HT-29 (cell line): ENCODE measurements at places on chromosomes 4 and X. TPM values are rescaled to one million over a fixed set of nuclear protein-coding genes. Genes with fewer than 3 reads are reported as not detected.
A peak's percentile ranks its signal among the peaks of the same experiment; 100 is the strongest.

DNA sequence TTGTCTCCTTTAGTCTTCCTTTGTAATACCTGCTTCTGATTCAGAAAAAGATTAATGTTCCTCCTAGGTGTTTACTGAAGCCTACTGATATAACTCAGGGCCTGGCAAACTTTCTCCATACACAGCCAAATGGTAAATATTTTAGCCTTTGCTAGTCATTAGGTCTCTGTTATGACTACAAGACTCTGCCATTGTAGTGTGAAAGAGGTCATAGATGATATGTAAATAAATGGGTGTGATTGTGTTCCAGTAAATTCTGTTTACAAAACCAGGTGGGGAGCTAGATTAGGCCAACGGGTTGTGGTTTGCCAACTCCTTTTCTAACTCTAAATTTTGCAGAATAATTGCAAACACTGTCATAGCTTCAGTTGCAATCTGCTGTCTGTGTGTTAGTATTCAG, 568.1 kb upstream of the GNPDA2 start:
- no peak for DNase-seq

GRCh38 chr4:55854129-55854528, 681 bp downstream of the EXOC1 start:
- no peak for DNase-seq

- no peak for DNase-seq
Measured at GRCh38 chr4:68630371-68630770, 40.1 kb downstream of the UGT2B15 start.

Gene TMEM129
- 94.2 and 111 TPM in 2 replicates for total RNA-seq

- peak; percentile 68 for DNase-seq
Measured at GRCh38 chr4:2800691-2801596, 8.1 kb downstream of the SH3BP2 start.

- DNase-seq = peak; percentile 81
Measured at GRCh38 chrX:111914398-111915090, 38.6 kb downstream of the TRPC5OS start.

Gene DRD5
- not detected in 2 replicates for total RNA-seq

DNA sequence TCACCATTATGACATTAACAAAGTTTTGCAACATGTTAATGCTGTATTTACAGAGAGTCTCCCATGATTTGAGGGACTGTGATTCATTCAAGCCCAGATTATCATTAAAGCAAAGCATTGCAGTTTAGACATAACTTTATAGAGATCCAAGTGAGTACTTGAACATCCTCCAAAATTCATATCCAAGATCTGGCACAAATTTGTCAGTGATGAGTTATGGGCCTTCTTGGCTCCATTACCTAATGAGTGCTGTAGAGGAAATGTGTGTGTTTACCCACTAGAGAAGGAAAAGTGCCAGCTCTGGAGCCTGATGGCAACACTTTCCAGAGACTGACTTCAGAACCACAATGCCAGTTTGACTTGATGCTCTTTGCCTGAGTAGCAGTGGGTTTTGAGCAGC, 432.3 kb downstream of the GALNTL6 start:
- no peak for DNase-seq

DNA sequence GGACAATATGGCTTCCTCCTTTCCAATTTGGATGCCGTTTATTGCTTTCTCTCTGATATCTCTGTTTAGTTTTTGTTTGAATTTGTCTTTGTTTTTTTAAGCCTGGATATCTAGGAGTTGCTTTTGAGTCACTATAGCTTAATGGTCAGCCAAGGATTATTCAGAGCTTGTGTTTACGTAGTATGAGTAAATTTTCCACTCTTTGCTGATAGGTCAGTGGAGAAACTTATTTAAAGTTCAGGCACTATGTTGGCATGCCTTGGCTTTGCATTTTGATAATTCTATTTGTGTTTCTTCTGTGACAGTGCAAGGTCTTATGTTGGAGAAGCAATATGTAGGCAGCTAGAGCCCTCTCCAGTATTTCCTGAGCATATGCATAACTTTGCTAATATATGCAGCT, 315.2 kb downstream of the GRID2 start:
- no peak for DNase-seq

GRCh38 chrX:1398431-1399340, 6.8 kb upstream of the SLC25A6 start:
- no peak for DNase-seq

GRCh38 chrX:136183917-136184316, 36.6 kb downstream of the FHL1 start:
- DNase-seq = no peak

GRCh38 chrX:130560544-130560943, 158.8 kb downstream of the RBMX2 start:
- DNase-seq = no peak

GRCh38 chr4:17875402-17876070, 64.8 kb downstream of the NCAPG start:
- no peak for DNase-seq

DNA sequence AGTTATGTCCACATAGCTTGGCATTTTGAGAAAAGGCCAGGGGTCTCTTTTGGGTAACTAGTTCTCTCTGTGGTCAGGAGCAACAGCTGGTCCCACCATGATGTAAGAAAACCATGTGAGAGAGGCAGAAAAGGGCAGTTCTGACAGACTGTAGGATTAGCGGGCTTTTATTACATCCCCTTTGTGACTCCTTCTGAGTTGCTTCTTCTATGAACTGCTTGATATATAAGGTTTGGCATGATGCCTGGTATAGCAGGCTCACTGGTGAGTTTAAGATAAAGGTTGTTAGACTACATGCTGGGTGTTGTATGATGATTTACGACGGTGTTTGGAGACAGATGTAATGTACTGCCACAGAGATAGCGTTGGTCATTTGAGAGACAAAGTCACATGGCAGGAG, 2308.1 kb upstream of the AGA start:
- no peak for DNase-seq

DNA sequence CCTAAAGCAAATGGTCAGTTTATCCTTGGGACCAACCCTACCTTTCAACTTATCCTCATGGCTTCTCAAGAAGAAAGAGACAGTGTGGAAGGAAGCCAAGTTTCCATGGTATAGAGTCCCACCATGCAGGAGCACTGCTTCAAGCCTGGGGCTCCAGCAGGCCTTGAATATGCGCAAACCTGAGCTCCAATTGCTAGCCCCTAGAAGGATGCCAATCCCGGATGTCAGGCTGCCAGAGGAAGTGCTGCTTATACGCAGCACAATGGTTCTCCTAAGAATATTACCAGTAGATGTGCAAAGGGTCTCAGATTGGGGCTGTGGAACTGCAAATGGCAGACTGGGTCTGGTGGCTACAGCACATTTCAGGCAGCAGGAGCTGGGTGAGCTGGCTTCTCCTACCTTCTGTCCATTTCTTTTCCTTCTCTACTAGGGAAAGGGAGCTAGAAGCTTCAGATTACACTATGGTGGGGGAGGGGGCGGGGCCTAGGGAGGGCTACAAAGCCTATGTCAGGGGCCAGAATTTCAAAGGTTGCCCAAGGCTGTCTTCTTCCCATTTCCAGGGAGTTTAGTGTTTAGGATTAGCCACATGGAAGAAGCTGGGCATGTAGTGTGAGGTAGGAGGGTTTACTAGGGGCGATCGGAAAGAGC, 40.7 kb upstream of the CITED1 start:
- no peak for DNase-seq

DNA sequence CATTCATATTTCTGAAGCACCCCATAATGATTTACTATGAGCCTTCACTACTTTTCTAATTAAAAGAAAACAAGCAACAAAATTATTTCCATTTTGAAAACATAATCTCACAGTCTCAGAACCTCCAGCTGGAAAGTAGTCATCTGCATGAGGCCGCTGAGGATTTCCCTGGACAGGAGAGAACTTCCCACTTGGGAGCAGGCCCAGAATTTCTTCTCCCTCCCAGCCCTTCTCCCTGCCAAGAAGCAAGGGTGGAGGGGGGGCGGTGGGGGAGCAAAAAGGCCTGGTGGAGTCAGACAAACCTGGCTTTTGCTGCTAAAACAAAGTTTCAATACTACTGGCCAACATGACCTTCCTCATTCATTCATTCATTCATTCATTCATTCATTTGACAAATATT, 167.3 kb downstream of the PJA1 start:
- no peak for DNase-seq

Gene UTP3
- total RNA-seq = 17.5 and 19.2 TPM in 2 replicates

DNA sequence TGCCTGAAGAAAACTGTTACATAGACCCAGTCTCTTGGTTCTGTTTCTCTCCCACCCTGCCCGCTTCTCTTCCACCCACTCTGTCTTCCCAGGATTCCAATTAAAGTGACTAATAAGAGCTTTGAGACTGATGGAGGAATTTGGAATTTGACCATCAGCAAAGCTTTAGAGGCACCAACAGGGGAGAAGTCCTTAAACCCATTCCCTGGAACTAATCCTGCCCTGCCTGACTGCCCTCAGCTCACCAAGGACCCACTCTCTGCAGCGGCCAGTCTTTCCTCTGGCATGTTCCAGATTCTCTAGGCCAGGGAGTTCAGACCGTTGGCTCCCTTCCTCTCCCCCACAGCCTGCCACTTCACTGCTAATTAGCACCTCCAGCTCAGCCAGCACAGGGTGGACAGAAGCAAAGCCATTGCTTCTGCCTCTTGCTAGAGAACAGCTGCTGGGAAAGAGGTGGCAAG, 23.9 kb downstream of the SCD5 start:
- DNase-seq = no peak

- no peak for DNase-seq
Measured at GRCh38 chr4:189374176-189374575, 566.5 kb upstream of the FRG1 start.

GRCh38 chr4:180832073-180832472, 1411.1 kb upstream of the TENM3 start:
- DNase-seq = peak; percentile 3

Gene PRKX
- 10.1 and 11.5 TPM in 2 replicates for total RNA-seq

DNA sequence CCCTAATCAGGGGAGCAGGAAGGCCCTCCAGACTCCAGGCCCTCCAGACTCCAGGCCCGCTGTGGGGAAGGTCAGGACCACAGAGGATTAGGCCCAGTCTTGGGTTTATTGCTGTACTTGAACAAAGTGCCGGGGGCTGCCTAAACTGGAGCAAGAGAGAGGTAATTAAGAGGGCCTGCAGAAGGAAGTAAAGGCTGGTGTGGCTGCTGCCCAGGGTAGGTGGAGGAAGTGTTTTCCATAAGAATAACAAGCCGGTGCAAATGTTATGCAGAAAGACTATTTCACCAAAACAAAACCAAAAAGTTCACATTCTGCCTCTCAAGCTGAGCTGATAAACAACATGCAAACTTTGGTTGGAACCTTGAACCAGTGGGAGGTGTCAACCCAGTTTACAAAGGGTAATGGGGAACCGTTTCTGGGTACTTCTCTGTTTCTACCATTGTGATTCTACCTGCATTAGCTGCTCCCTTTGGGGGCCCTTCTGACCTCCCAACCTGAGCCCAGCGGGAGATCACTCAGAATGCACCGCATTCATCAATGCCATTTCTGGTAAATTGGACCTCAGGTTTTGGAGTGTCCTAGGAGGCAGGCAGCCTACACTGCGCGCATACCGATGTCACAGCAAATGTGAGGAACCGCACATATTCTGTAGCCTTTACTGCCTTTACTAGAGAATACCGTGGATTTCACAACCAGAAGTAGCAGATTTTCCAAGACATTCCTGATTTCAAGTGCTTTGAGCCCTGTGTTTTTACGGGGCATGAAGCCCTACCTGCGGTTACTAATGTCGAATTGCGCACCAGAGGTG, 59.7 kb upstream of the BCOR start:
- DNase-seq = no peak

DNA sequence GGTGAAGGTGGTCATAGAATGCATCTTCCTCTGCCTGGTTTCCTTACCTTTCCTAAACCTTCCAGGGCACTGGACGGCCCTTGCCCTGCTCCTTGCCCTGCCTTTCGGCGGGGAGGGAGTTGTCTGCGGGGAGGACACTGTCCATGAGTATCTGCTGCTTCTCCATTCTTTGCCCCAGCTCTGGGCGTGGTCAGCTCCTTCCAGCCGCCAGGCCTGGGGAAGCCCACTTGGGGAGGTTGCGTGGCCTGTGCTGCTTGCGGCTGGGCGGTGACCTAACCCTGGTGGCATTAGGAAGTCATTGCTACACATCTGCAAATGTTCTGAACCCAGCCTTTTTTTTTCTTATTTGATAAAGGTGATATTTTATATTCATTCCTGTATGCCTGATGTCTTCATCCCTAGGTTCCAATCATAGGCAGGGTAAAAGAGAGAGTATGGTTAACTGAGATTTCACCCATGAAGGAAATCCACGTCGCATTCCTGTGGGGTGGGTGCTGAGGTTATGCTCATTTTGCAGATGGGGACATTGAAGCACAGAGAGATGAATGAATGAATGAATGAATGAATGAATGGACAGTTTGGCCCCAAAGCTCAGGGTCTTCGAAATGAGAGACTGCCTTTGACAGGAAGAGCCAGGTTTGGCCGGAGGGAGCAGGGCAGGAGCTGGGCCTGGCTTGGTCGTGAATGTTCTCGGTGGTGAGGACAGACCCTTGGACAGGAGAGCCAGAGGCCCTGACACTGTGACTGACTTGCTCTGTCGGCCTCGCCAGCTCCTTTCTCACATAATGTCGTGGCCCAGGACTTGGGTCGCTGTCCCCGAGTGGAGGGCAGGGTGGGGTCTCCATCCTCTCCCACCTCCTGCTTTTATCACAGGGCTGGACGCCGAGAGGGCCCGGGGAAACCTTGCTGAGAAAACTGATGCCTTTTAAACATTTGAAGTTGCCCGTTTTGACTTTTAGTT, 57.8 kb upstream of the GPR78 start:
- DNase-seq = no peak

GRCh38 chrX:130167040-130167439, 1.4 kb upstream of the AIFM1 start:
- DNase-seq = no peak

Gene TMEM47
- total RNA-seq = not detected in 2 replicates
